ENCODE measurements at places on chromosomes 7 and 10.

GRCh38 chr10:132516771-132517725, 20.5 kb upstream of the INPP5A start:
- peak; percentile 99 for DNase-seq

GRCh38 chr7:47225387-47226131, 356.4 kb downstream of the TNS3 start:
- DNase-seq: peak; percentile 28

- no peak for DNase-seq
Observed at GRCh38 chr10:109744020-109744419, 179.3 kb downstream of the XPNPEP1 start.

GRCh38 chr10:76112826-76113150, 681.4 kb downstream of the LRMDA start:
- no peak for DNase-seq

DNA sequence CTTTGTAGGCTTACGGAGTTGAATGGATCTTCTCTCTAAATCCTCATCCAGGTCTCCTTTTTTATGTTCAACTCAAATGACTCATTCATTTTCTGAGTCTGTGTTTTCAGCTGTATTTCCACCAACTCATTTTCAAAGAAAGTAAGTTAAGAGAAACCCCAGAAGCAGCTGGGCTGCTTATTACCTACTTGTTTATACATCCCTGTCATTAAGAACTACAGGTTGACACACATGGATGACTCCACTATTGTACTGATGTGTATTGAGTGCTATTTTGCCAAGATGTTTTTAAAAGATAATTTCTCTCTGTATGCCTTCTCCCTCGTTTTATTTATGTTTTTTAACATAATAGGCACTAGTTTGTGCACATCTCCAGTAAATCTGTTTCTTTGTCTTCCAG, 41.9 kb downstream of the DGKI start:
- DNase-seq: no peak
